ENCODE measurements at places on chromosomes 16 and 17.

- DNase-seq: no peak
Measured at GRCh38 chr16:58339452-58339981, 44.7 kb upstream of the PRSS54 start.

- no peak for DNase-seq
Measured at GRCh38 chr16:17812771-17813170, 342.0 kb upstream of the XYLT1 start.

DNA sequence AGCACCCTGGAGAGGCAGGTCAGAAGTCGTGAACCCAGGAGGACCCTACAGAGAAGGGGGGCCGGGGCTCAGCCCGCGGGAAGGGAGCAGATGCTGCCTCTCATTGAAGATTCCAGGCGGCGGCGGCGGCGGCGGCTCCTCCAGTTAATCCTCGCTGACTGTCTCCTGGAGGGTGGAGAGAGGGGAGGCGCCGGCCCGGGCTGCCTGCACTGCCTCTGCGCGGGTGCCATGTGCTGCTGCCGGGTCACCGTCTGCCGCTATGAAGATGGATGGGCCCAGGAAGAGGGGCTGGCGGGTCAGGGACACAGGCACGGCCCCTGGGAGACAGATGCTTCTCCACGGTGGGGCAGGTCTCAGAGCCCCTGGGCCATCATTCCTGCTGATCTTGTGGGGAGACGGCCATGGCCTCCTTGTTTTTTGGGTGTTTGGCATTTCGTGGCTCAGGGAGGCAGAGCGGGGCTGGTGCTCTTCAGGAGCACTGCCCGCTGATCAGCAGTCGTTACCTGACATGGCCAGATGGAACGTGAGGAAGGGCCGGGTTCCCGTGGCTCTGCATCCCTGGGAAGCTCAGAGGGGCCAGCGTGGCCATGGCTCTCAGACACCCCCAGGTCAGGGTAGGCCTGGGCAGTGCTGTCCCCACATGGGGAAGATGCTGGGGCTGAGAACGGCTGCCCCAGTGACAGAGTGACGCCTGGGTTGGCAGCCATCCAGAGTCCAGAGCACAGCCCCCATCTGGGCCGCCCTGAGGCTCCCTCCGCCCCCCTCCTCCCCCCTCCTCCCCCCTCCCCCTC lies 36.1 kb downstream of the GINS2 start:
- DNase-seq: peak; percentile 84

- no peak for DNase-seq
Measured at GRCh38 chr16:17404941-17405689, 65.6 kb downstream of the XYLT1 start.

GRCh38 chr17:46908068-46908737 lies 14.8 kb upstream of the GOSR2 start:
- no peak for DNase-seq

- no peak for DNase-seq
Measured at GRCh38 chr17:81161972-81162371, 3.3 kb upstream of the PVALEF start.

GRCh38 chr16:65875381-65876055 lies 491.0 kb upstream of the CDH5 start:
- no peak for DNase-seq

- DNase-seq: no peak
Measured at GRCh38 chr16:50268352-50268751, 2.0 kb downstream of the ADCY7 start.

DNA sequence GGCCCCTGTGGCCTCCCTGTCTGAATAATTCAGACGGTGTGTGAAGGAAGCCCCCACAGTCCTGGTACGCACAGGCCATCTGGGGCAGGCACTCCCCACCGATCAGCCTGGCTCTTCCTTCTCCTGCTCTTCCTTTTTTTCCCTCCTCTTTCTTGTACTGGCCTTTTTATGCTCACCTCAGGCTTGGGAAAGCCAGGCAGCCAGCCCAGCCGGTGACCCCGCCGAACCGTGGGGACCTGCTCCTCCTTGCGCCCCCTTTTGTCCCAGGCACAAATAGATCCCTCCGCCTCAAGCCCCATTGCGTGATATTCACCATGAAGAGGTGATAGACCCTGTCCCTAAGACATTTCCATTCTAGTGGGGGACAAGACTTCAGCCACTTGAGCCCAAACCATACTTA lies 80.2 kb upstream of the BRD7 start:
- no peak for DNase-seq

DNA sequence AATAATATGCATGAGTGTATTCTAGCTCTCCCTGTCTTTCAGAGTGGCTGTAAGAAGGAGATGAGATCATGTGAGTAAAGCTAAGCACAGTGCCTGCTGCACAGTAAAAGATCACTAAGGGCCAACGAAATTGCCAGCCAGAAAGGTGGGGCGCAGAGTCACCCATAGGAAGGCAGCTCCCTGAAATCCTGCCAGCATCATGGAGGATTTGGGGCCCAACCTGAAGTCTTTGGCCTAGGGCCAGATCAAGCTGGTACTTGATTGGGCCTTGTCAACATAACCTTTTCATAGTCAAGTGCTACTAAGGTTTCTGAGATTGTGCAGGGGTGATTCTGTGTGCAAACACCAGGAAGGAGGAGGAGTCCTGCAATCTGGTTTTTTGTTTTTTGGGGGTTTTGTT lies 16.5 kb downstream of the SCNN1B start:
- no peak for DNase-seq

- DNase-seq: peak; percentile 2
Measured at GRCh38 chr16:83200005-83200779, 573.4 kb downstream of the CDH13 start.

- peak; percentile 50 for DNase-seq
Measured at GRCh38 chr16:24541233-24541933, 2.0 kb downstream of the RBBP6 start.

- DNase-seq: no peak
Measured at GRCh38 chr17:1742371-1743087, at the start of gene SERPINF2. Gene SERPINF2, plus strand, starts transcription at chr17:1742871. Its CDS starts 2,125 bp downstream, at chr17:1744996.

DNA sequence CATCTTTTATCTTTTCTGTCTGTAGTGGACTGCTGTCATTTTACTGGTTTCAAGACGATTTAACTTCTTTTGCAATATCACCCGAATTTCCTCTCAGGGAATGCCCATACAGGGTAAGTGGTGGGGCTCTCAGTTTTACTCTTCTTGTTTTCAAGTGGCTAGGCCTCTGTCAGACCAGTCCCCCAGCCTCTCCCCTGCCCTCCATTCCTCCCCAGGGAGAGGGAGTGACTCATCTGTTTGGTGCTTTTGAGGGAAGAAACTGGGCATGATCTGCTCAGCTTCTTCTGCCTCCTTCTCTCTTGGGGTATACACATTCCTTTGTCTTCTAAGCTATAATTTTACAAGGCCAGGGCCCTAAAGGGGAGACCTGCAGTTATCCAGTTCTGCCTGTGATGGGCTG lies 332.0 kb downstream of the CBLN1 start:
- DNase-seq: no peak

DNA sequence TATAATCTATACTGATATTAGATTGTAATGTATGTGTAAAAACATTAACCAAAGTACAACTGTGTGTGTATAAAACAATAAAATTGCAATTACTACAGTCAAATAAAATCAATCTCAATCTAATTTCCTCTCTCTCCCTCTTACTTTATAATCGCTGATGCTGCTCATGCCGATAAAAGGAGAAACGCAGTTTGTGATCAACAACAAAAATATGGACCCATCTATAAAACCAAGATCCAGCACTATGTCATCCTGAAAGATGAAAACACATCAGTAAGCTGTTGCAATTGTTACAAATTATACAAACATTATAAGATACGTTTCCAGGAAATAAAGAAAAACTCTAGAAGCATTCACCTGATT lies 33.5 kb upstream of the ABCA6 start:
- DNase-seq: no peak

GRCh38 chr17:35022536-35023063 lies 40.9 kb downstream of the RFFL start:
- DNase-seq: no peak

GRCh38 chr17:82323514-82324234 lies 6.3 kb upstream of the CD7 start:
- peak; percentile 68 for DNase-seq

DNA sequence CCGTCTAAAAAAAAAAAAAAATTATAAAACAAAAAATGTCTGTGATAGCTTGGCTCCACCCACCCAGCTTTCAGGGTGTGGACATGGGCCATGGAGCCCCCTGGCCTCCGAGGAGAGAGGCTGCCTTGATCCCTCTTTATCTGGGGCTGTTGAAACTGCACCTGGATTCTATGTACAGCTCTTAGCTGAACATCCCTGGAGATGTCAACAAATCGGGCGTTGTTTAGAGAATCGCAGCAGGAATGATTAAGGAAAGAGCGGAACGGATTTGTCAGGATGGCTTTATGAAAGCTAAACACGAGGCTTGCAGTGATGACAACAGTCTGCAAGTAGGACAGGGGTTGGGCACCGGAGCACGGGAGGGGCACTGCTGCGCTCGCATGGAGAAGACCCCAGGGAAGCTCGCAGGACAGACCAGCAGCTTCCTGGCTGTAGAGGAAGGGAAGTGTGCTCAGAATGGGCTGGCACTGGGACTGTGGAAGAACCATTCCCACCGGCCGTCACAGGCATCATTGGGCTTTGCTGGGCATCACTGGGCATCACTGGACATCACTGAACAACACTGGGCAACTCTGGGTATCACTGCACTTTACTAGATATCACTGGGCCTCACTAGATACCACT lies 195.8 kb upstream of the FOXF1 start:
- DNase-seq: no peak

DNA sequence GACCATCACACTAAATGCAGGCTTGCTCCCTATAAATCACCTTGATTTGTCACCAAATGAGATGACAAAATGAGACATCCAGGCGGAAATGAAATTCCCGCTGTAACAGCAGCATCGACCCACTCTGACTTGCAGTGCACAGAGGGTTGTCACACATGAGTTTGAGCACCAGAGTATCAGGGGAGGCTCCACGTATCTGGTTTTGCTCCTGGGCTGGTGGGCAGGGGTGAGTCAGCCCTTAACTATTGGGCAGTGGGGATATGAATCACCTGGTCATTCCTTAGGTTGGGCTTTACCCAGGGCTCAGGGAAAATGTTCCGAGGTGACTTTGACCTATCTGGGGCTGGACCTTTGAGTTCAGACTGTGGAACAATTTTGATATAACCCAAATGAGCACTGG lies 245.2 kb upstream of the CCL2 start:
- no peak for DNase-seq

DNA sequence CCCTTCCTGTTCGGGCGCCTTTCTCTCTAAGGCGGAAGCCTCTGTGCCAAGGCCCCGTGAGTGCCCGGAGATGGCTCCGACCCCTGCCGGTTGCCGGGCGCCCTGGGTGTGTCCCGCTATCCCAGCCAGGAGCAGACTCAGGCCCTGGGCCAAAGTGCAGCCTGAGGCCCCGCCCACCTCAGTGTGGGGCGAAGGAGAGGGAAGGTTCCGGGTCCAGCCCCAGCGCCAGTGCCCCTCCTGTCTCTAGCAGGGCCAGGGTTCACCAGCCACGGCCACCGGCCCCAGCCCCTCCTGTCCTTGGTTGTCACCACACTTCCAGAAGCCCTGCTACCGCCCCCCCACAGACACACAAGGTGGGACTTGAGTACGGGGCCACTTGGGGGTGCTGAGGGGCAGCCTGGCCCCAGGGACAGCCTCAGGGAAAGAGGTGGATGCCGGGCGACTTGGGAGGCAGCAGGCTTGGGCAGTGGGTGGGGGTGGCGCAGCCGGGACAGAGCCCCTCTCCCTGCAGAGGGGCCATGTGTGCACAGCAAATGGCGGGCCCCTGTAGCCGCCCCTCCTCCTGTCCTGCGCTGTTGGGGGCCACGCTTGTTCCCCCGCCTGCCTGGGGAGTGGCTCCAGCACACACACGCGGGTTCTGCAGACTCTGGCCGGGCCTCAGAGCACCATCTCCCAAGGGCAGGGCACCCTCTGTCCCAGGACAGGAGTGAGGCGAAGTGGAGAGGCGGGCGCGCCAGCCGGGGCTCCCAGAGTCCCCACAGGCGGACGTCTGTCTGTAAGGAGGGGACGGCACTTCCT lies 6.0 kb downstream of the C1QTNF8 start:
- DNase-seq: no peak

DNA sequence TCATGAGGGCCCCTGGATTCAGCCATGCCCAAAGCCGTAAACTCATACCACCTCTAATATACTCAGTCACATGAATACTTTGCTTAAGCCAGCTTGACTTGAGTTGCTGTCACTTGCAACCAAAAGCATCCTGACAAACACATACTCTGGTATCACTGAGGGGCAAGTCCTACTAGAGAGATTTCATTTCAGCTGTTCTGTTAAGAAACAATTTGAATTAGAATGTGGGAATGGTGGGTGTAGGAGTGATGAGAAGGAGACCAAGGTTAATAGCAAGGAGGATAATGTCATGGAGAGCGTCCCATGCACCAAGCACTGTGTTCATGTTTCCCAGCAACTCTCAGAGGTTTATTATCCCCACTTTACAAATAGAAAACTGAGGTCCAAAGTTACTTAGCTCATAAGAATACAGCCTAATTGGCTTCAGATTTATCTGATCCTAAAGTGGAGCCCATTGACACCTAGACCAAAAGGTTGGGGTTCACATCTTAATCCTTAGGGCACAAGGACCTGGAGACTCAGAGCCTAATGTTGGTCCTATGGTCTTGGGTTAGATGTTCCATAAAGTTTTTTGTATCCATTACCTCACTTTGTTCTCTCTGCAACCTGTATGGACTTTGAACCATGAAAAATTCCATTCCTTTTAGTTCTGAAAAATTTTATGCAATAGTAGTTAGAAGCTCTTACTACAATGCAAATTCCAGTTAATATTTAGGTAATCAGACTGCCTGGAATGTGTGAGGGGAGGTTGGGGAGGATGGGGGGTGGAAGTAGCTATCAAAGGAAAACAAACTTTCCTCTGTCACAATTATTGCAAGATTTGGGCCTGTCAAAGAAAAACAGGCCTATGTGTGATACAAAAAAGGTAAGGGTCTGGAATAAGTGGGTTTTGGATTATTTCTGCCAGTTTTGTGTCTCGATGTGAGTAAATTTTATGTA lies 105.9 kb downstream of the IRX3 start:
- no peak for DNase-seq

GRCh38 chr17:37475731-37476420 lies 13.8 kb upstream of the DUSP14 start:
- DNase-seq: peak; percentile 79

DNA sequence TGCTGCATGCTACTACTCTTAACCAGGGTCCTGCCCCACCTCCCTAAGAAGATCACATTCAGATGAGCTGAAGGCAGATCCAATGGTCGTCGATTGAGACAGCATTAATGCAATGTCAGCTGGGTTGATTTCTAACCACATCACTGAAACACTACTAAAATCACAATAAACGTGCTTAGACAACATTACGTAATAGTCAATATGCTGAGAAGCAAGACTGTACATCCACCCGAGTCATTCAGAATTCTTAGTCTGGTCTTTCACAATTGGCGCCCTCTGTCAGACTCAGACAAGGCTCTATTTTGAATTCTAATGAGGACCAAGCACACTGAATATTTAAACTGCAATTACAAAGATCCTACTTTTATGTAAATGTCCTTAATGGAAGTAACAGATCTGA lies 205.2 kb downstream of the STX8 start:
- DNase-seq: peak; percentile 19

DNA sequence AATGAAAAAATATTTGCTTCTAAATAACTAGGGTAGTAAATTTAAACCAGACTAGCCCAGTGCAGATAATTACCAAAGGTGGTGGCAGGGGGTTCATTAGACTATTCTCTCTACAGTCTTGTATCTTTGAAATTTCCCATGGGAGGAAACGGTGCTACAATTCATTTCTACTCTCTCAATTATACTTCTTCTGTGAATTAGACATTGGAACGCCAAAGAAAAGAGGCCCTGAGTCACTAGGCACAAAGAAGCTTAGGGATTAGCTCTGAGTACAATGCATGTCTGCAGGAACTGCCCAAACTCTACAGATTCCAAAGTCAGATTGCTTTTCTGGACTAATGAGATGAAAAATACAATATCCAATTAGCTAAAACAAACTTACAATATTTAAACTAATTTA lies 30.7 kb upstream of the ARL6IP1 start:
- no peak for DNase-seq

GRCh38 chr17:27481327-27481726 lies 25.1 kb downstream of the KSR1 start:
- DNase-seq: no peak

All from OCI-M1 (cell line).